T-cell (primary cell): ENCODE measurements at places on chromosomes 16 and 17. TPM values are rescaled to one million over a fixed set of nuclear protein-coding genes. Genes with fewer than 3 reads are reported as not detected.

KRT20 gene
- total RNA-seq = 0.47 TPM

CRHR1 gene
- total RNA-seq = not detected

PIPOX gene
- total RNA-seq = 5.1 TPM

CSH1 gene
- total RNA-seq = not detected

TBC1D3B gene
- total RNA-seq = 13.7 TPM

NACA2 gene
- not detected for total RNA-seq

ADAMTS18 gene
- not detected for total RNA-seq

HP gene
- total RNA-seq = 18.3 TPM

TNFRSF17 gene
- total RNA-seq = 0.53 TPM

DNA sequence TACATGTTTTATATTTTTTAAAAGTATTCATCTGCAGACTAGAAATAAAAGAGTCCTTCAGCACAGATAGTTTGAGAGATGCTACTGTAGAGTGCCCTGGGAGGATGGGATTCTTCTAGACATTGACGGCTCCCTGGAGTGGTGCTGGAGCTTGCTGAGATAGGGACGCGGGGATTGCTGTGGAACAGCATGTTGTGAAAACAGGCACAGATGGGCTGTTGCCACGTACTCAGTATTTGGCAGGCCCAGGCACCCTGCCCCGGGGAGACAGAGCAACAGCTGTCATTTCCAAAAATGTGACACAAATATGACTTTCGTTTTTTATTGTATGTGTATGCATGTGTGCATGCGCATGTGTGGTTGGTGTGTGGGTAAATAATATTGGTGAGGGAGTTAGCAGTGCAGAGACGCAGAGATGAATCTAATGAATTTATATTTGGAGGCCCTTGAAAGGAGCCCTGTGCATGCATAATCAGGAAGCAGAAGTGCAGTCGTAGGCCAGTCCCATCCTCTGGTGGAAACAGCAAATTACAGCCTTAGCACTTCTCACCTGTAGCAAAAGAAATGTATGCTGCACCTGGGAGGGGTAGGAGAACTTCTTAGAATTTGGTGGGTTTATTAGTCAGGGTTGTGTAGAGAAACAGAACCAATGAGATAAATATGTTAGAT lies 6.2 kb upstream of the ABCA8 start:
- no peak for DNase-seq

DNA sequence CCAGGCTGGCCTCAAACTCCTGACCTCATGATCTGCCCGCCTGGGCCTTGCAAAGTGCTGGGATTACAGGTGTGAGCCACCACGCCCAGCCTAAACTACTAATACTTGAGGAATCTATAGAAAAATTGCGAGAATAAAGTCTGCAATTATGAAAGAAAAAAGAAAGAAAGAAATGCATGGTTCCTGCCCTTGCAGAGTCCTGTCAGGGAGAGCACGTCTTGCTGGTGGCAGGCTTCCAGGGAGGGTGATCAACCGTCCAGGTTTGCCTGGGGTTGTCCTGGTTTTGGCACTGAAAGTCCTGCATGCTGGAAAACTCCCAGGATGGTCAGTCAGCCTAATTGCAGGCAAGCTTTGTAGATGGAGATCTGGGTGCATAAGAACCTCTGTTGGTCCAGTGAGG lies 21.5 kb upstream of the KIFC3 start:
- no peak for DNase-seq

GRCh38 chr17:1183171-1183873 lies 3.5 kb upstream of the ABR start:
- no peak for DNase-seq

DNA sequence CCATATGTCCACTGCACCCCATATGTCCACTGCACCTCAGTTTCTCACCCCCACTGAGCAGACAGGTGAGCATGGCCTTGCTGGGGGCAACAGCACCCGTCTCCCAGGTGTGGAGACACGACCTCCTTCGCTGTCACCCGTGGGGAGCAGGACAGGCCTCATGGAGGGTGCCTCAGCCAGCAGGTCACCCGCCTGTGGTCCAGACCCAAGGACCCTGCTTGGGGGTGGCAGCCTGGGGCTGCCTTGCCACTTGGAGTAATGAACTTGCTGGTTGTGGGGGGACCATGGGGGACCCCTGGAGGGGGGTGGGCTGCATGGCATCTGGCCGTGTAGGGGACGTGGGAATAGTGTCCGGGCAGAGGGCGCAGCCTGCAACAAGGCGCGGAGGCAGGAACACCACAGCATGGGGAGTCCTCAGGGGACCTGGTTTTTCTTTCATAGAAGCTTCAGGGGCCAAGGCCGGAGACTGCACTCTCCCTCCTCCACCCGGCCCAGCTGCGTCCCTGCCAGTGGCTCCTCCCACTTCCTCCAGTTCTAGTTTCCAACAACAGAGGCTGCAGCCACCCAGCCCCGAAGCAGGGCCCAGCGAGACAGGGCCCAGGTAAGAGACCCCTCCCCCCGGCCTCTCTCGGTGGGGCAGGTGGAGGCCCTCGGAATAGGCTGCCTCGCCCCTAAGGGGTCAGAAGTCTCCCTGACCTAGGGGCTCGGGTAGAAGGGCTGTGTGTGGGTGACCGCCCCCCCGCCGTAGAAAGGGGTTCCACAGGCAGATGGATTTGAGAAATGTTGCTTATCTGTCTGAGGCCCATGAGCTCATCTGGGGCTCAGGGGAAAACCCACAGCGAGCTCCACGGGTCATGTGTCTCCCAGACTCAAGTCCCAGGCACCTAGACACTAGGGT lies at the start of gene NHLRC4:
Gene NHLRC4 (plus strand): TSS at position 531 of the 898 bp plus-strand sequence. CDS start 1,043 bp downstream, outside the sequence.
- DNase-seq = peak; percentile 38

GRCh38 chr17:70091005-70091568 lies 16.1 kb downstream of the KCNJ16 start:
- no peak for DNase-seq

DNA sequence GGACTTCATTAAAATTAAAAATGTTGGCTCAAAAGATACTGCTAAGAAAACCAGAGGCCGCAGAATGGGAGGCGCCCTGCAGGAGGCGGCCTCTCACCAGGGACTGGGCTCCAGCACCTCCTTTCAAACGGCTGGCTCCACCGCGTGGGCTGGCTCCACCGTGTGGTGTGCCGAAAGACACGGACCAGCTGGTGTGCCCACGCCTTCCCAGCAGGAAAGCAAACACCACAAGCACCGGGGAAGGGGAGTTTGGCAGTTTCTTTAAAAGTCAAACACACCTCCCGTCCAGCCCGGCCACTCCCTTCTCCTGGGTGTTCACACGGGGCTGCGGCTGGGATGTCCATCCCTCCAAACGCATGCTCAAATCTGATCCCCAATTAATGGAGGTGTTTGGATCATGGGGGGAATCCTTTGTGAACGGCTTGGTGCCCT lies 13.9 kb downstream of the HAGH start:
- peak; percentile 56 for DNase-seq

DNA sequence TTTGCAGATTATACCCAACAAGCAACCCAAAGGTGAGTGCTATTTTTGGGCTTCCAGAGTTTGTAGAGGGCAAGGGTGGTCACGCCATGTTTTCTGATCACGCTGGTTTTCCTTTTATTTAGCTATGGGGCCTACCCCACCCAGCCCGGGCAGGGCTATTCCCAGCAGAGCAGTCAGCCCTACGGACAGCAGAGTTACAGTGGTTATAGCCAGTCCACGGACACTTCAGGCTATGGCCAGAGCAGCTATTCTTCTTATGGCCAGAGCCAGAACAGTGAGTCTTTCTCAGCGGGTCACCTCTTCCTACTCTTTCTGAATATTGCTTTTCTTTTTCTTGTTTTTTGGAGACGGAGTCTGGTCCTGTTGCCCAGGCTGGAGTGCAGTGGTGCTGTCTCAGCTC lies 2.5 kb downstream of the FUS start:
- DNase-seq = no peak

DNA sequence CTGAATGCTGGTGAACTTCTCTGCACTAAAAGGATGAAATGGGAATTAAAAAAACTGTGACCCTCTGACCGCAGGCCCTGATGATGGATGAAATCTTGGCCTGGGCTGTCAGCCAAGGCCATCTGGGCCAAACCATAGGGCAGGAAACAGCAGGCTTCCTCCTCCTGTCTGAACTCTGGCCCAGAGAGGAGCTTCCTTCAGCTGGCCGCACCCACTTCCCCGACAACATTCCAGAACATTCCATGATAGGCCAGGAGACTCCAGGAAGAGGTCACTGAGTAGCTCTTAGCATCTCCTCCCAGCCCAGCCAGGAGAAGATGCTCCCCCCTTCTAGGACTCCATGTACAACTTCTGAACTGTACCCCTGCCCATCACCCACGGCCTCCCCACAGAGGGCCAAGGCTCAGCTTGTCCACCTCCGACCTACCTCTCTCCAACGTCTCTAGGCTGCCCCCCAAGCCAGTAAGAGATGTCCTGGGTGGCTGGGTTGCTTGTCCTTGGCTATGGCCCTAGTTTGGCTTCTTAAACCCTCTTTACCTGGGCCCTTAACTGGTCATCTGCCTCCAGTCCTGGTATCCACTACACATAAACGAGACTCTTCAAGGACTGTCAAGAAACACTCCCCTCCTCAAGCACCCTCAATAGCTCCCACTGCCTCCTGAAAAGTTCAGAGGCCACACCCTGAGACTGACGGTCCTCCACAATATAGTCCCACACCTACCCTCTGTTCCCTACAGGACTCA lies 1.7 kb downstream of the RPH3AL start:
- DNase-seq = no peak

DNA sequence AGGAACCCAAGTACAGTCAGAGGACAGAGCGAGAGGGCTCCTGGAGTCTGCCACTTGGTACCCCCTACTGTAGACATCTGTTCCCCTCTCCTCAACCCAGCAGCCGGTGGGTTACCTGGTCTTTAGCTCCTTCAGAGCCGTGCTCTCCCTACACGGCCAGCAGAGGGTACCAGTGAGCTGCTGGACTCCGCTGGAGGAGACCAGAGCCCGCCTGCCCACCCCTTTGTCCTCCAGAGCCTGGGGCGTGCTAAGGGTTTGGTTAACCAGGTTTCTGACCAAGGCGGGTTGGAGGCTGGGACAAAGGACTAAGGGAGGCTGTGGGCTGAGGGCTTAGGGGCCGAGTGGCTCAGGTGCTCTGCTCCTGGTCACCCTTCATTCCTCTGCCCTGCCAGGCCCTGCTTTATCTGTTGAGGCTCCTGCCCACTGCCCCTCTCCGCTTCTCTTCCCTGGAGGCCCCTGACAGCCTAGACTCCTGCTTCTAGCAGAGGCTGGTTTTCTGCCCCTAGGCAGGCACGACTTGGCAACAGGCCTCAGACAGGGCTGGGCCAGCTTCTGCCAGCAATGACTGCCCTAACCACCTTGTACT lies 2.7 kb upstream of the HSD11B2 start:
- peak; percentile 28 for DNase-seq

- DNase-seq = no peak
These were observed 16.8 kb upstream of the ATF7IP2 start for GRCh38 chr16:10368969-10369551.

DNA sequence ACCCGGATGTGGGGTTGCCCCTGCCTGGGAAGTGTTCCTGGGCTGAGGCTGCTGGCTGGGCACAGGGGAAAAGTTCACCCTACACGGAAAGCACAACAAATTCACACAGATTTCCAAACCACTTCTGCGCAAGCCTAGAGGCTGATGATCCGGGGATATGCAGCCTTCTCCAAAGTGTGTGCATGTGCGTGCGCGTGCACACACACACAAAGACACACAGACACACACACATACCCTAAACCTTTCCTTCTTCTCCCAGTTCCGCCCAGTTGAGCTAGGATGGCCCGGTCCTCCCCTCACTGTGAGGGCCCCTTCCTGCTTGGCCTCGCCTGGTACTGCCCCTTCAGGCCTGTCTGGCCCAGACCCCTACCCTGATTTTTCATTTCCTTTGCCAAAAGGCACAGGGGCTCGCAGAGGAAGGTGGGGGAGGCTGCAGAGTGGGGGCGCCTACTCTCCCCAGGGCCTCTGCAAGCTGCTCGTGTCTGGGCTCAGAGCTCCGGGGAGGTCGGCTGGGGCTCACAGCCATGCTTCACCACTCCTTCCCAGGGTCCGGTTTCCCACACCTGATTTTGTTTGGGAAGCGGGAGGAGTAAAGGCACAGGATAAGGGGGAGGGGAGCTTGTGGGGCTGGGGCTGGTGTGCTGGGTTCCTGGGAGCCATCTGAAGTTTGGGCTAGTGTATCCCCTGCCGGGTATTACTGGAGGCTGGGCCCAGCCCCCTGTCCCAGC lies 144.7 kb downstream of the ENGASE start:
- DNase-seq = no peak

DNA sequence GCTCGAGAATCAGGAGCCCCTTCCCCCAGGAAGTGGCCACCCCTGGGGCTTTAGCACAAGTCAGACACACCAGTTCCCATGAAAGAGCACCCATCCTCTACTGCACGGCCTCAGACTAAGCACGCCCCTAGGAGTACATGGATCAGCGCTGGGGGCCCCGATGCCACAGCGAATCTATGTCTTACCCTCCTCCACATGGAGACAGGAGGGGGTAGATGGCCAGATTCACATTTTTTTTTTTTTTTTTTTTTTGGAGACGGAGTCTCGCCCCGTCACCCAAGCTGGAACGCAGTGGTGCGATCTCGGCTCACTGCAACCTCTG lies 3.2 kb upstream of the EXOSC6 start:
- DNase-seq = no peak

DNA sequence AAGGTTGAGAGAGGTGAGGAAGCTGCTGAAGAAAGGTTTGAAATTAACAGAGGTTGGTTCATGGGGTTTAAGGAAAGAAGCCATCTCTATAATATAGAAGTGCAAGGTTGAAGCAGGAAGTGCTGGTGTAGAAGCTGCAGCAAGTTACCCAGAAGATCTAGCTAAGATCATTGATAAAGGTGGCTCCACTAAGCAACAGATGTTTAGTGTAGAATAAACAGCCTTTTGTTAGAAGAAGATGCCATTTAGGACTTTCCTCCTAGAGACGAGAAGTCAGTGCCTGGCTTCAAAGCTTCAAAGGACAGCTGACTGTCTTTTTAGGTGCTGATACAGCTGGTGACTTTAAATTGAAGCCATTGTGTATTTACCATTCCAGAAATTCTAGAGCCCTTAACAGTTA lies 29.3 kb downstream of the GOSR1 start:
- DNase-seq = no peak

DNA sequence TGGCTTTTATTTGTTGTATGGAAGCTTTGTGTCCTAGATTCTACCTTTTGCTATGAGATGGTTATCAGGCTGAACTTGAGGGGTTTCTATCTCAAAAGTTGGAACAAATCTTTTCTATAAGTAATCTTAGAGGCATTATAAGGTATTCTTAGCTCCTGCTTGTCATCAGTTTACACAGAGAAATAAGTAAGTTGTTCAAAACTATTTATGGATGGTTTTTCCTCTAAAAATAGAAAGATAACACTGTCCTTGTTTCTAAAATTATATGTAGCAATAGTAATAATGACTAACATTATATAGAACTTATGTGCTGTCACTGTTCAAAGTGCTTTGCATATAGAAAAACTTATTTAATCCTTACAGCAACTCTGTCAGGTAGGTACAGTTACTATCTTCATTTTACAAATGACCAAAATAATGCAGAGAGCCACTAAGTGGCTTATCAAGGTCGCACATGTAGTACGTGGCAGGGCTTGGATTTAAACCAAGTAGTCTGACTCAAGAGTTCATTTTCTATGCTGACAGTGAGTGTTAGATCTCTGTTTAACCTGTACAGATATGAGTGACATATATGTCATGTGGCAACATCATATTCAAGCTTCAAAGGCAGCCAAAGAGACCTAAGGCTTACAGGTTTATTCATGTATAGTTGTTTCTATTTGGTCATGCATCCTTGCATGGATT lies 59.0 kb downstream of the PHKB start:
- DNase-seq = no peak
